ENCODE measurements at places on chromosomes 6 and 20.

- peak; percentile 50 for DNase-seq
Measured at GRCh38 chr6:117206944-117207687, 58.2 kb upstream of the VGLL2 start.

- peak; percentile 30 for DNase-seq
Measured at GRCh38 chr6:162899148-162899547, 171.4 kb downstream of the PACRG start.

DNA sequence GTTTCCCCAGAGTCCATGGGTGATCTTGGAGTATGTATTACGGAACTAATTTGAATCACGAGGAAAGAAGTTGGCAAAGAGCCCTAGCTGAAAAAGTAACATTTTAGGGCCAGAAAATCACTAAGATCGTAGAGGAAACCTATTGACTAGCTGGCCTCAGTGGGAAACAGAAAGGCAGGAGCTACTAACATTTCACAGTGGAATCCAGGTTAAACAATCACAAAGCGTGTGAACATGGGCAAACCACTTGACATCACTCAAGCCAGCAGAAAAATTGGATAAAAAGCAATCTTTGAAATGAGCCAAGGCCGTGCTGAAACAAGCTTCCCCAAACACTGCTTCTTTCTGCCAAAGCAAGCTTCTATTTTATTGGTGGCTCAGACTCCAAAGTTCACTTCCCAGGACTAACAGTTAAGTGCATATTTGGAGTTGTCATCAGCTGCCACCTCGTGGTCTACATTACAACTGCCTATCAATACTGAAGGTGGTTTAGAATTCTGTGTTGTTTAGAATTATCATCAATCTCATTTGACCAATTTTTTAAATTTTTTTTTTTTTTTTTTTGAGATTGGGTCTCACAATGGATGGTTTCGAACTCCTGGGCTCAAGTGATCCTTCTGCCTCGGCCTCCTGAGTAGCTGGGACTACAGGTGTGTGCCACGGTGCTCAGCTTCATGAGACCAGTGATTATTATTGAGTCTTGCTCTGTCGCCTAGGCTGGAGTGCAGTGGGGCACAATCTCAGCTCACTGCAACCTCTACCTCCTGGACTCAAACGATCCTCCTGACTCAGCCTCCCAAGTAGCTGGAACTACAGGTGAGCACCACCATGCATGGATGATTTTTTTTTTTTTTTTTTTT, 10.6 kb downstream of the RPS10 start:
- no peak for DNase-seq

DNA sequence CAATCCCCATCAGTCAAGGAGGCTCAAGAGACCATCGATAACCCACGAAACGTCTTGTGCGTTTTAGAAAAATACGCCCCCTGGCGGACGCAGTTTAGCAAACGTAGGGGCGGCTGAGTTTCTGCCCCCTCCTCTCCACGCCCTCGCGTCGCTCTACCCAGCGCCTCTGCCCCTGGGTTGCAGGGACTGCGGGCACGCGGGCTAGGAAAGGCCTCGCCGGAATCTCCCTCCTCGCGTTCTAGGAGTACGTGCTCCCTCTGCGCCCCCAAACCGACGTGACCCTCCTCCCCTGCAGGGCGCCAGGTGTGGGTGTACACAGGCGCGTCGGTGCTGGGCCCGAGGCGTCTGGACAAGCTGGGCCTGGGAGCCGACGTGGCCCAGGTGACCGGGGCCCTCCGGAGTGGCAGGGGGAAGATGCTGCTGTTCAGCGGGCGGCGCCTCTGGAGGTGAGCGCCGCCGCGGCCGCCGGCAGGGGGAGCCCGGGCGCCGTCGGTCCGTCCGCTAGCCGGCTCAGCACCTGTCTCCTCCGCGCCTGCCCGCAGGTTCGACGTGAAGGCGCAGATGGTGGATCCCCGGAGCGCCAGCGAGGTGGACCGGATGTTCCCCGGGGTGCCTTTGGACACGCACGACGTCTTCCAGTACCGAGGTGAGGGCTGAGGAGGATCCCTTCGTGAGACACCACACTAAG, 5.3 kb downstream of the MMP9 start:
- peak; percentile 93 for DNase-seq

DNA sequence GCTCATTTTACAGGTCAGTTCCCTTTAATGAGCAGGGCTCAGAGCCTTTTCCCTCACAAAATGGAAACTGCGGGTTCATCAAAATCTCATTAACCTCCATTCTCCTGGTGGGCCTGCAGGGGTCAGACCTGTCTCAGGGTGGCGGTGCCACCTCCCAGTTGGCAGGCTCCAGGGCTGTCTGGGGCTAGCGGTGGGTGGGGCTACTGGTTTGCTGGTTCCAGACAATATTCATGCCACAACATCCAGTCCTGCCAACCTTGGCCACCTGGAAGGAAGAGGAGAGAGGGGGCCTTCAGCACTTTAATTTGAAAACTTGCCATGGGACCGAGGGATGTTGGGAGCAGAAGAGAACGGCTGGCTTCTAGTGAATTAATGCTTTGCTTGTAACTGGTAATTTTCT, 41.9 kb upstream of the CTNNBL1 start:
- peak; percentile 35 for DNase-seq

DNA sequence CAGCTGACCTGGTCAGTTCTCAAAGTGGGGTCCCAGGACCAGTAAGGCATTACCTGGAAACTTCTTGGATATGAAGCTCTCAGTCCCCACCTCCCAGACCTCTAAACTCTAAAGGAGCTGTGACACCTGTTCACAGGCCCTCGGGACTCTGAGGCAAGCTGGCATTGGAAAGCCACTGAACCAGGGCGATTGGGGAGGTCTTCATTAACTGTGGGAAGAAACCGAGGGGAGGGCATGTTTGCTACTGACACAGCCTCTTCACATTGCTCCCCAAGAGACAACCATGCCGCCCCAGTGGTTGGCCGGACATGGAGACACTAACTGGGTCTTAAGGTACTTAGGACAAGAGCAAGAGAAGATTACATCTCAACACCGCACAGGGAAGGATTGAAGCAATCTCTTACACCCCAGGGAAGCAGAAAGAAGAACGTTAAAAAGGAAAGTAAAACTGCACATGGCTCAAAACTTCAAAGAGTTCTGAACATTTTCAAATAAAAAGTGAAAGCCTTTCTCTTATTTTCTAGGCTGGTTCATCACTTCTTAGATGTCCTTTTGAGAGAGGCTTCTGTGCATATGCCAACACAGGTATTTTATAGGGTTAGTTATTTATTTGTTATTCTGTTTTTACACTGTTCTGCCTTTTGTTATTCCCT, 210.0 kb upstream of the CST7 start:
- DNase-seq: no peak

GRCh38 chr20:13231031-13231752, 10.1 kb downstream of the ISM1 start:
- DNase-seq: no peak

- no peak for DNase-seq
Measured at GRCh38 chr6:46381579-46381978, 109.7 kb downstream of the RCAN2 start.

- no peak for DNase-seq
Measured at GRCh38 chr6:83231146-83231545, 38.0 kb downstream of the RWDD2A start.
